Activated T-helper 1 cell treated with anti-CD3 and anti-CD28 coated beads, Interleukin-2, amount 50 U/mL, for 16 hours (primary cell): ENCODE measurements at places on chromosomes 6 and 20.

DNA sequence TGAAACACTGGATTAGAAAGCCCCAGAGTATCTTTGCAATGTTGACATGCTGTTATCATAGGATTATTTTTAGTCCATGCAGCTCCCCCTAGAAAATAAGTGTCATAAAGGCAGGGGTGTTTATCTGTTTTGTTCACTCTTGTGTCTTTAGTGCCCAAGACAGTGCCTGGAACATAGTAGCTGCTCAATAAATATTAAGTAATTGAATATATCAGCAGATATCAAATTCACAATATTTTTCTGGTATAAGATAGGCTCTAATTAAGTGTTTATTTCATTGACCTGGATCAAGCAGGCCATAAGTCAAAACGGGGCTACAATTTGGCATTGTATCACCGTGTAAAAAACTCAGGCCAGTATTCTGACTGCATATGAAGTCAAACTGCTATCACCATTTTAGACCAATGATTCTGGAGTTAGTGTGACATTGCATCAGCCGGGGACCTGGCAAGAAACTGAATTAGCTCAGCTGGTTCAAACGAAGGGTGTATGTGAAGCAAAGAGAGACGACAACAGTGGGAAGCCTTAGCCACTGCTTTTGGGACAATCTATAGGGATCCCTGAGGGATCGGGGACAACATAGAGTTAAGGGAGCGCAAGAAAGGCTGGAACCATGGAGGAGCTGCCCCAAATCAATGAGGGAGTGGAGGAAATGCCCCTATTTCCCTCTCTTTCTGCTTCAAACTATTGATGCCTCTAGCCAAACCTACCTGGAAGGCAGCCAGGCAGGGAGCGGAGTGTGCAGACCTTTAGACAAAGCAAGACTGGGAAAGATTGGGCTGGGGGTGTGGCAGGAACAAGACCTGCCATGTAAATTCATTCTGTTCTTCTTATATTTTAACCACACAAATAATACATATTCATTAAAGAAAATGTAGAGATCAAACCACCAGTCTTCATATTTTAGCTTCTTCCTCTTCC is 112.2 kb downstream of the PLEKHG1 start:
- DNase-seq = no peak

GRCh38 chr20:39245685-39246311 is 283.7 kb downstream of the DHX35 start:
- DNase-seq = no peak

DNA sequence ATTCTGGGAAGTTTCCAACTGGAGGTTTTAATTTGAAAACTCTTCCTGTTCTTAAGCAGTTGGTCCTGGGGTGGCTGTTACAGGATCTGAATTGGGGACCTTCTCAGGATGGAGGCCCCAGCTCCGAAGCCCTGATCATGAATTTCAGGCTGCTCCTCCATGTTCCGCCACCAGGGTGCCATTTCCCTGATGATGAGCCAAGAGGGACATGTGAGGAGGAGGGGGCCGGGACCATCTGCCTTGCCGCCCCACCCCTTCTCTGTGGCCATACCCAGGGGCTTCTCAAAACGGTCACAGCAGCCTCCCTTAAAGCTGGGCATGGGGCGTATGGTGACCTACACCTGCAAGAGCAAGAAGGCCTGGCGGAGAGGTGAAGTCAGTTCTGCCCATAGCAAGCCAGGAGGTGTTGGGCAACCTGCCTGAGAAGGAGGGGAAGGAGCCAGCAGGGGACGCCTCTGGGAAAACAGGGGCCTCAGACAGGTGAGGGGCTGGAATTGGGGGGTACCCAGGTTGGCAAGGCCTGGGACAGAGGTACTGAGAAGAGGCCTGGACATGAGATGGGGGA is 3.6 kb upstream of the BAK1 start:
- no peak for DNase-seq

DNA sequence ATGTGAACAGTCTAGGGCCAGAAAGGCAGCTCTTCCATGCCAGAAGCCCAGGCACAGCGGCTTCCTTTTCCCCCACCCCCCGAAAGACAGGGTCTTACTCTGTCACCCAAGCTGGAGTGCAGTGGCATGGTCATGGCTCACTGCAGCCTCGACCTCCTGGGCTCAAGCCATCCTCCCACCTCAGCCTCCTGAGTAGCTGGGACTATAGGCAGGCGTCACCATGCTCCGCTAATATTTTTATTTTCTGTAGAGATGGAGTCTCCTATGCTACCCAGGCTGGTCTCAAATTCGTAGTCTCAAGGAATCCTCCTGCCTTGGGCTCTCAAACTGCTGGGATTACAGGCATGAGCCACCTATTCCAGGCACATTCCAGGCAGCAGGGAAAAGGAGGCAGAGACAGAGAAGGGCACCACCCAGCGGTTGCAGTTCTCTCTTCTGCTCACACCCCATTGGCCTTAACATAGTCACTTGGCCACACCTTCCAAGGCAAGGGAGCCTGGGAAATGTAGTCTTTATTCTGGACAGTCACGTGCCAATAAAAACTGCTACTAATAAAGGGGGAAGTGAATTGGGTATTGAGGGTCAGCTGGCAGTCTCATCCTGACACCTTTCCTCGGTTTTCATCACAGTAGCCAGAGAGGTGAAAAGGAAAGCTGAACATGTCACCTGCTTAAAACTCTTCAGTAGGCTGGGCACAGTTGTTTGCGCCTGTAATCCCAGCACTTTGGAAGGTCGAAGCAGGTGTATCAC is 205.9 kb downstream of the ZMYND8 start:
- no peak for DNase-seq

DNA sequence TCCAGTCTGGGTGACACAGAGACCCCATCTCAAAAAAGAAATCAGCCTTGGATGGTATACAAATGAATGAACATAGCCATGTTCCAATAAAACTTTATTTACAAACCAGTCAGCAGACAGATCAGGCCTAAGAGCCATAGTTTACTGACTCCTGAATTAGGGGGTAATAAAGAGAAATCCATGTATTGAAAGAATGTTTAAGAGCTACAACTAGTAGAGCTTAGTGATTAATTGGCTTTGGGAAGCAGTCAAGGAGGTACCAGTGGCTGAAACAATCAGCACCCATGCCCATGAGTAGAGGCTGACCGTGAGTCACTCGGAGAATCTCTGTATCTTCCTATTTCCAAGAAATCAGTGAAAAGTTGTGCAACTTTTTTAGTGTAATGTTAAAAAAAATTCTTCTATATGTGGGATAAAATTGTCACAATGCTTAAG is 223.6 kb upstream of the RREB1 start:
- no peak for DNase-seq

GRCh38 chr20:63580796-63581461 is 6.9 kb upstream of the HELZ2 start:
- DNase-seq = peak; percentile 44

GRCh38 chr6:166692723-166693302 is 65.8 kb upstream of the RPS6KA2 start:
- DNase-seq = no peak

GRCh38 chr6:135251498-135252441 is 70.7 kb downstream of the MYB start:
- DNase-seq = no peak

DNA sequence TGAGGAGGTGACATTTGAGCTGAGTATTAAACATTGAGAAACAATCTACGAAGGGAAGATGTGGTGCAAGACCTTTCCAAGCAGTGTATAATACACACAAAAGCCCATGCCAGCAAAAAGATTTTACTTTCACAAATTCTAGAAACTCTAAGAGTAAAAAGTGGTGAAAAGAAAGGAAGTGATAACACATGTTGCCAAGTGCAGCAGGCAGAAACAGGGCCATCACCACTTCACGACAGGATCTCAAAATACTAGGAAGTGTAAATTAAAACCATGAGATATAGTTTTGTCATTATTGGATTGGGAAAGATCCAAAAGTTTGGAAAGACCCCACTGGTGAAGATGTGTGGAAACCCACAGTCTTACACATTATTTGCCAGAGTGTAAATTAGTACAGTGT is 1.7 kb upstream of the ENTPD6 start:
- DNase-seq = no peak

- no peak for DNase-seq
These were observed 79.0 kb upstream of the RGS17 start for GRCh38 chr6:153210083-153210482.

DNA sequence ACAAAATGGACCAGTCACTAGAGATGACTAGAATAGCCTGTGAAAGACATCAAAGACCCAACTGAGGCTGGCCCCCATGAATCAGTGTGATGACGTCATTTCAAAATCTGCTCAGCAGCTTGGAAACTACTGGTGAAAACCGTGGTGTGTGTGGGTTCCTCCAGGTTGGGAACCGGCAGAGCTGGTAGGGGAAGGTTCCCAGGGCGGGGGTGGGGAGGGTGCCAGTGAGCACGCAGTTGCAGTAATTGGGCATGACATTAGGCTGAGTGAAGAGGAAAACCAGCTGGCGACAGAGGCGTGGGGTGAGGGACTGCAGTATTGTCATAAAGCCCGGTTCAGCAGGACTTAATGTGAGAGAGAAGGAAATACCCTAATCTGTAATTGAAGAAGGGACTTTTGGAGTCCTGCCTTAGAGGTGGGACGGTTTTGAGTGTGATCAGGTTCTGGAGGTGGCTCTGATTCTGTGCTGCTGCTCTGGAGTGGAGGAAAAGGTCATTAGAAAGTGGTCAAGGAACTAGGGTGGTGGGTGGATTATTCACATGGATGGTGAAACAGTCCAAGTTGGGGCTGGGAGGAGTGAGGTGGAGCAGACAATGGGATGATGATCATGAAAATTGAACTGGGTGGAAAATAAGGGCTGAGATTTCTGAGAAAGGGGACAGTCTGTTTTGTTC is 52.0 kb upstream of the MTHFD1L start:
- no peak for DNase-seq
